ENCODE measurements at places on chromosomes 7 and 10. TPM values are rescaled to one million over a fixed set of nuclear protein-coding genes. Genes with fewer than 3 reads are reported as not detected.

The ACHE gene
- total RNA-seq, result 2.6 TPM

The CTTNBP2 gene
- total RNA-seq, result 0.67 TPM

The EPHA1 gene
- not detected for total RNA-seq

The PDLIM1 gene
- 312 TPM for total RNA-seq

Data from A549 treated with dexamethasone at 1 μM for 4 hours (cell line).